ENCODE measurements at places on chromosomes 1 and 21.

DNA sequence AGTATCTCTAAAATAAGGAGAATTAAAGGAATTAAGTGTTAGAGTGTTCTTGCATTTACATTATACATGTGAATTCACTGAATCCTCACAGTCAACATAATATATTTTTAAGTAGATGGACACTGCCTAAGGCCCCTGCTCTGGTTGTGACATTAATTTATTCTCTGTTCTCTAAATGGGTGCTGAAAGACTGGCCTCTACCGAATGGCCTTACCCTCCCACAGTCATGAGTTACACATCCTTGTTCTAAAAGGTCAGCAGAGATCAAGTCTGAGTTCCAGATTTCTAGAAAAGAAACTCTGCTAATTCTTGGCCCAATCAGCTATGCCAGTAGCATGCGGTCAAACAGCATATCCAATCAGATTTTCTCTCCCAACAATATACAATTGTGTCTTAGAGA, 193.2 kb downstream of the TM2D1 start:
- no peak for DNase-seq

DNA sequence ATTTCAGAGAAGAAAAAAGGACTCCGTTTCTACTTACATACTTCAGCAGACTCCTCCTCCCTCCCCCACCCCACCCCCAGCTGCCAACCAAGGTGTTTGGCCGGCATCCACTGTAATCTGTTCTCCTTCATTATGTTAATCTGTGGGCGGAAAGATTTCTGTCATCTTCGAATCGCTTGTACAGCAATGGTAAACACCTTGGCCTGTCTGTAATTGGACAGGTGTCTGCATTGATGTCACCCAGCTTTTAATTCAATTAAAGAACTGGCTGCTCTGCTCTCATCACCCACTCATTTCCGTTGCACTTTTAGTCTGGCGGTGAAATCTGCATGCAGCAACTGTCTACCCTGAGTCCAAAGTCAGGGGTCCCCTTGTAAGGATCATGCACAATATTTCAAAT, 368.6 kb downstream of the USH2A start:
- no peak for DNase-seq

DNA sequence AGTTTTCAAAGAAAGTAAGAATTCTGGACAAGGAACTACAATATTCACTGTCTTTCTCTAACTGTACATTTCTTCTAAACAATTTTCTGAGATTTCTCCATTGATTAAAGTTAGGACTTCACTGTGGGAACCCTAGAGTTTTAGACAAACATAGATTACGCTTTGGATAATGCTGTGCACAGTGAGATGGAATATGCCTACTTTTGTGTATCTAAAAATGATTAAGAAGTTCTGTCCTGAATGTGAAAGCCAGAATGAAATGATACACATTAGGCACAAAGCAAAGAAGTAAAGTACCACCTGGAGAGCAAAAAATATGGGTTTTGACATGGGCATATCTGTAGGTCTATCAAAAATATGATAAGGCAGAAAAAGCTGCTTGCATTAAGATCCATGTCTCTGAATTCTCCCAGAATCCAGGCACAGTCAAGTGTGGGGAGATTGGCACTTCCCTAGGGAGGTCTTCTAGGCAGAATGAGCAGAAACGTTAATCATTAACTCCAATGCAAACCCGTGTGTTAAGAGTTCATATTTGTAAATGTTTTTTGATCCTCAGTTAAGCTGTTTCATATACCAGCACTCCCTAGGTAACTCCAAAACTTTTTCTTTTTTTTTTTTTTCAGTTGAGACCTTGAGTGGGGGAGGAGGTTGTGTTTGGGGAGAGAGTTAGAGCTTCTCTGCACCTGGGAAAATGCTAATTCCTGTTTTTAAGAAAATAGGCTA, 467.1 kb downstream of the LMO4 start:
- DNase-seq = no peak

- DNase-seq = no peak
Measured at GRCh38 chr1:61687901-61688300, 37.0 kb downstream of the TM2D1 start.

- DNase-seq = no peak
Measured at GRCh38 chr21:46145159-46145839, 10.1 kb downstream of the FTCD start.

DNA sequence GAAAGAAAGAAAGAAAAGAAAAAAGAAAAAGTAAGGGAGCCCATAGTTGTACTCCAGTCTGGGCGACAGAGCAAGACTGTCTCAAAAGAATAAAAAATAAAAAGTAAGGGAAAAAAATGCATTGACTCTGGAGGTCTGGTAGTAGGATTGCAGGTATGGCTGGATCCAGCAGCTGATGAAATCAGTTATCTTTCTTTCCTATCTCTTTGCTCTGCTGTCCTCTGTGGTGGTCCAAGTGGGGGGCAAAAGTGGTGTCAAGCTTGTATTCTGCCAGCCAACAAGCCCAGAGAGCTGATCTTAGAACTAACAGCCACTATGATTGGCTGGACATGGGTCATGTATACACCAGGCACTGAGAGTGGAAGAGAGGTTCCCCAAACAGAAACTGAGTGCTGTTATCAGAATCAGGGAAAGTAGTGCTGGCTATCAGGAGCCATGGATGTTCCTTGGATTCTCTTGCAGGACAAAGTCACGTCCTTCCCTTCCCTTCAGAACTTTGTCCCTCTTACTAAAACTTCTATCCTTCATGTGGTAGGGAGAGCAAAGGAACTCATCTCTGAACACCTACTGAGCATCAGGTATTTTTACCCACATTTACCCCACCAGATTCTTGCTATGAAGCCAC, 3.5 kb upstream of the FBLIM1 start:
- no peak for DNase-seq

GRCh38 chr1:117714546-117714945, 108.7 kb downstream of the TENT5C start:
- DNase-seq = no peak

DNA sequence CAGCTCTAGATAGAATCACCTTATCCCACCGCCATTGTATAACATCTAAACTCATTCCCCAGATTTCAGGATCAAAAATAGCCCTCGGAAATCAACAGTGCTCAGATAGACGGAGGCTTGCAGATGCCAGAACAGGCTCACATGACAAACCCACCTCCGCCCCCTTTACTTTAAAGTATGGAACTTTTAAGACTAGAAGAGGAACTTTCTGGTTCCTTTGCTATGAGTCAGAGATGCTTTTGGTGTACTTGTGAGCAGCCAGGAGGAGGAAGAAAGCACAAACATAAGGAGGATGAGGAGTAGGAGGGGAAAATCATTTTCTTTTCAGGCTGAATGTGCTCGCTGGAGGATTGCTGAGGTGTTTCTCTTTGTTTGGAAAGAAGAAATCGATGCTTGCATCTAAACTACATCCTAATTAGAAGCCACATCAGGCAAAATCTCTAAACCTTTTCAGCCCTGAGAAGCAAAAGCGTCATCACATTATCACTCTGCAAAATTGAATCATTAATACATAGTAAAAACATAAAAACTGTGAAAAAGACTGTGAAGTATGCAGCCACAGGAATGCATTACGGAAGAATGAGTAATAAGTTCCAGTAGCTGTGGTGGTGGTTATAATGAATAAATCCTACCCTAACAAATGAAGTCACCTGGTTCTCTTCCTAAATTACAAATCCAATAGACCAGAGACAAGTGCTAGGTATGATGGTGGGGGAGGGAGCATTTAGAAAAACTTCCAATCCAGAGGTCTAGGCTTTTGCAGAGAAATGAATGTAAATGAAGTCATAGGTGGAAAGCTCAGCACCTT, 251.3 kb downstream of the KCNH1 start:
- no peak for DNase-seq

DNA sequence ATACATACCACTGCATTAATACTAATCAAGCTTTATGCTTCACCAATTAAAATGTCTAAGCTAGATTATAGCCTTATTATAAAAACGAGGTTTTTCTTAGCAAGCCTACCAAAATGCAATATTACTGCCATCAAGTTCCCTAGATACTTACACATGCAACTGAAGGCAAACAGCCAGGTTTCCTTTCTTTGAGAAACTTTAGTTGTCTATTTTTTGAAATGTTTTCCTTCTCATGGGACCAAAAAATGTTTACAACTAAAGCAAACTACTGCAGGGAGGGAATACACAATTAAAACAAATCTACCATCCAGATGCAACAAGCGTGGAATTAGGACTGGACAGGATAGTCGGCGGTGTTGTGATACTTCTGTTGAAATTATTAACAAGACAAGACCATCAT, 1.3 kb downstream of the ZNF644 start:
- DNase-seq = peak; percentile 24

DNA sequence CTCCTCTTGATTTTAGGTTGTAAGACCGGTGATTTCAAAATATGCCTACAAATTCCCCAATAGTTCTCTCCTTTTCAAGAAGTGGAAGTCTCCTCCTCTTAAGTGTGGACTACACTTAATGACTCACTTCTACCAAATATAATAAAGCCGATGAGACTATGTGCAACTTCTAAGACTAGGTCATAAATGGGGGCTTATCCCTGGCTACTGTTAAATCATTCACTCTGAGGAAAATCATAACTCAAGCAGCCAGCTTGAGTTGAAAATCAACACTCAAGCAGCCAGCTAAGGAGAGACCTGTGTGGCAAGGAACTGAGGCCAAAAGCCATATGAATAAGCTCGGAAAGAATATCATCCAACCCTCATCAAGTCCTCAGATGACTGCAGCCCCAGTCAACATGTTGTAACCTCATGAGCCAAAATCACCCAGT, 49.6 kb upstream of the PSMG1 start:
- peak; percentile 10 for DNase-seq

GRCh38 chr1:18542351-18542750, 61.6 kb downstream of the KLHDC7A start:
- no peak for DNase-seq

DNA sequence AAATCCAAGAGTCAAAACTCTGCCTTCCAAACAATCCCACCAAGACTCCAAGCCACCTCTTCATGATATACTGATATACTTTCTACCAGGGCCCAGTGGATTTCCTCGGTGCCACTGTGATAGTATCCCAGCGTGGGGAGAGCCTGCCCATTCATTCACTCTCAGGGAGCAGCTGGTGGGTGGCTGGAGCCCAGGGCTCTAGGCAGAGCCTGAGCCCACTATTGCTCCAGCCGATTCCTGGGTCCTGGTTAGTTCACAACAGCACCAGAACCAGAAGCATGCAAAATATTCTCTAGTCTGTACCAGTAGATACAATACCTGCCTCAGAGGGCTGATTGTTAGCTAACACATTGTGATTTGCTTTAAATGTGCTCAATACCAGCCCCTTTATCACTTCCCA, 831 bp downstream of the CSRP1 start:
- peak; percentile 17 for DNase-seq

GRCh38 chr1:203598752-203599151, 27.9 kb upstream of the ATP2B4 start:
- DNase-seq = no peak

DNA sequence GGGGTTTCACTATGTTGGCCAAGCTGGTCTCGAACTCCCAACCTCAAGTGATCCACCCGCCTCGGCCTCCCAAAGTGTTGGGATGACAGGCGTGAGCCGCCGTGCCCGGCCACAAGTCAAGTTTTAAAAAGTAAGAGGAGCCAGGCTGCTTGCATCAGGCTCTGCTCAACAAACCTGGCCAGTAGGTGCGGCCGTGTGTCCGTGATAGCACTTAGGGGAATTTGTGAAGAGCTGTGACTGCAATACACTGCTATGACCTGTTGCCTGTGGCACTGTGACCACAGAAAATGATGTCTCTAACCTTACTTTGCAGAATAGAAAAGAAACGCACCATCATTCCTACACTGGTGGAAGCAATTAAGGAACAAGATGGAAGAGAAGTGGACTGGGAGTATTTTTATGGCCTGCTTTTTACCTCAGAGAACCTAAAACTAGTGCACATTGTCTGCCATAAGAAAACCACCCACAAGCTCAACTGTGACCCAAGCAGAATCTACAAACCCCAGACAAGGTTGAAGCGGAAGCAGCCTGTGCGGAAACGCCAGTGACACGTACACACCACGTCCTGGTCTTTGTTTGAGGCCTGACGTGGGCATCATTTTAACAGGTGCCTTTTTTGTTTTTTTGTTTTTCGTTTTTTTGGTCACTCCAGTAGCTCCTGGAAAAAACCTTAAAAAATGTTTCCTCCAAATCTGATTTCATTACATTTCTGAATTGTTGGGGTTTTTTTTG, 16.7 kb downstream of the C1orf174 start:
- DNase-seq = no peak

DNA sequence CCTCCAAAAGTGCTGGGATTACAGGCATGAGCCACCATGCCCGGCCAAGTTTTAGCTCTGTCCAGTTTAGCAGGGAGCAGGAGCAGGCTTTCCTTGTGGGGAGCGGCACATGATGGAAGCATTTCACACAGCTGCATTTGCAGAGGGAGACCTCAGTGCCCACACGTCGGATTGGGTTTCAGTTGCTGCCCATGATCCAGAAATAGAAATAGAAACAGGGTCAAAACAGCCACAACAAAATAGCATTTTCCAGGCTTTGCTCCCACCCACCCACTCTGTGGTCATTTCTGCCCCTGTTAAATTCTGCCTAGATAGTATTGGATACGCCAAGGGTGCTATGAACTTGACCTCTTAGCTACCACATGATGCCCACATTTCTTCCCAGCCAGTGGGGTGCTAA, 128.4 kb downstream of the CNIH3 start:
- DNase-seq = no peak

- peak; percentile 77 for DNase-seq
Measured at GRCh38 chr1:43049481-43049880, 90.8 kb upstream of the SLC2A1 start.

DNA sequence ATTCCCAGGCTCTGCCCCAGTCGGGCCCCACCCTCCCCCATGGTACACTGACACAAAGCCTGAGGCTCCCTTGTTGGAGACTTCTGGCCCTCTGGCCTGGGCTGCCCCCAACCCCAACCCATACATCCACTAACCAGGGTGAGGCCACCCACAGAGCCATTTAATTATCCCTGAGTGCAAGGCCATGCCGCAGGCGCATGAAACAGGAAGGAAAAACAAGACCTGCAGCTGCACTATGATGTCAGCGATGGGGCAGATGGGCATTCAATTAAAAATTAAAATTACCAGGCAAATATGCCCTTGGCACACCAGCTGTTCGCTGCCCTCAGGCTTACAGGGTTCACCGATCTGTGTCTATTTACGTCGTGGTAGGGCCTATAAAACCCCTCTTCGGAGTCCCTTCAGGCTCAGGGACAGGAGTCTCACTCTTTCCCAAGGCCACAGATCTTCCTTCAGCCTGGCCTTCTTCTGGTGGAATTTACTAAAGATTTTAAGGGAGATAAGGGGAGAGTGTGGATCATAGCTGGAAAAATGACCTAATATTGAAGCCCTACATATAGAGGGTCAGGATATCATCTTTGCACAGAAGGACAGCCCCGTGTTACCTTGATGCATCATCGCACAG, 29.6 kb upstream of the RGS16 start:
- no peak for DNase-seq

GRCh38 chr21:46195595-46196195, 11.4 kb upstream of the SPATC1L start:
- no peak for DNase-seq

GRCh38 chr1:169585181-169585580, 1.1 kb downstream of the F5 start:
- DNase-seq = no peak

GRCh38 chr21:38714039-38714817, 91.5 kb upstream of the ETS2 start:
- no peak for DNase-seq
